NCI-H1694 treated with DMSO at 0.1 percent for 48 hours (cell line): ENCODE measurements at places on chromosomes 3 and 15.
A peak's percentile ranks its signal among the peaks of the same experiment; 100 is the strongest.

GRCh38 chr15:33007303-33007855 is 187.1 kb downstream of the FMN1 start:
- no peak for DNase-seq

GRCh38 chr3:181554233-181554765 is 157.4 kb upstream of the SOX2 start:
- DNase-seq, result no peak

DNA sequence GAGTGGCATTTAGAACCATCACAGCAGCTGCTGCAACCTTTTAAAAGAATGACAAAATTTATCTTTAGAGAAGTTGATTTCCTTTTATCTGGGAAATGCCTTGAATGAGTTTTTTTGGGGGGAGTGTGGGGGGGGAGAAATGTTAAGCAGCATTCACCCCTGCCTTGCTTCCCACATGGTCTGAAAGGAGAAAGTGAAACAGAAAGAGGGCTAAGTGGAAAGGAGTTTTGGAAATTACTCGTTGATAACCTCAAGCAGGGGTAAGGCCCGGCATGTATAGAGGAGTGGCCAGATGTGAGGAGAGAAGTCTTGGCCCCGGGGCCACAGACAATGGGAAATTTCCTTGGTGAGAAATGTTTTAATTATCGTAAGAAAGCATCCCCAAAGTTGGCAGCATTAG is 23.5 kb downstream of the B3GALNT1 start:
- no peak for DNase-seq

- DNase-seq, result no peak
Measured at GRCh38 chr3:34034840-34035239, 236.4 kb downstream of the PDCD6IP start.

- no peak for DNase-seq
Measured at GRCh38 chr15:35725353-35725752, 179.4 kb upstream of the DPH6 start.

DNA sequence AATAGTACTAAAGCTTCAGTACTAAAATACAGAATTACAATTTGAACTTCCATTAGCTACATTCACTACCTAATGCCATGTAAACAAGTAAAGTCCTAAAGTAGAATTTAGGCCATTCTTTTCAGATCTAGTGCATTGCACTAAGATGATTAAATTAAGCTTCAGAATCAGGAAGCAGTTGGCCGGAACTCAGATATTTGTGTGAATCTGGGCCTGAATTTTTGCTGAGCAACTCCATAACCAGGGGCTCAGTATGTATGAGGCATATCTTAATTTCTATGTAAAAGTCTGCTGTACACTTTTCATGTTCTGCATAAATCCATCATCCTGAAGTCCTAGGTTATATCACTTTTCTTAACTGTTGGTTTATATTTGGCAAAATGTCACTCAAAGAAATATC is 246.4 kb downstream of the RBMS3 start:
- DNase-seq, result no peak

DNA sequence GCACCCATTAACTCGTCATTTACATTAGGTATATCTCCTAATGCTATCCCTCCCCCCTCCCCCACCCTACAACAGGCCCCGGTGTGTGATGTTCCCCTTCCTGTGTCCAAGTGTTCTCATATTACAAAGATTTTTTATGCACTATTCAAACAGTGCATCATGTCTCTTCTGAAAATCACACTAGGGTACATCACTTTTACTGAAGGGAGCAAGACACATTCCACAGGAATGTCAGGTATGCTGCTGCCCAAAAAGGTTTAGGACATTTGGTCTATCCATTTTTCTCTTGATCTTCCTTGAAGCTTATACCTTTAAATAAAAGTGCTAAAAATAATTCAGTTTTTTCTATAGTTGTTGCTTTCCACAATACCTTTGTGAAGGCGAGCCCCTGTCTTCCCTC is 9.2 kb upstream of the EPHA3 start:
- no peak for DNase-seq

GRCh38 chr3:151439652-151440125 is 21.2 kb downstream of the IGSF10 start:
- DNase-seq, result peak; percentile 57

DNA sequence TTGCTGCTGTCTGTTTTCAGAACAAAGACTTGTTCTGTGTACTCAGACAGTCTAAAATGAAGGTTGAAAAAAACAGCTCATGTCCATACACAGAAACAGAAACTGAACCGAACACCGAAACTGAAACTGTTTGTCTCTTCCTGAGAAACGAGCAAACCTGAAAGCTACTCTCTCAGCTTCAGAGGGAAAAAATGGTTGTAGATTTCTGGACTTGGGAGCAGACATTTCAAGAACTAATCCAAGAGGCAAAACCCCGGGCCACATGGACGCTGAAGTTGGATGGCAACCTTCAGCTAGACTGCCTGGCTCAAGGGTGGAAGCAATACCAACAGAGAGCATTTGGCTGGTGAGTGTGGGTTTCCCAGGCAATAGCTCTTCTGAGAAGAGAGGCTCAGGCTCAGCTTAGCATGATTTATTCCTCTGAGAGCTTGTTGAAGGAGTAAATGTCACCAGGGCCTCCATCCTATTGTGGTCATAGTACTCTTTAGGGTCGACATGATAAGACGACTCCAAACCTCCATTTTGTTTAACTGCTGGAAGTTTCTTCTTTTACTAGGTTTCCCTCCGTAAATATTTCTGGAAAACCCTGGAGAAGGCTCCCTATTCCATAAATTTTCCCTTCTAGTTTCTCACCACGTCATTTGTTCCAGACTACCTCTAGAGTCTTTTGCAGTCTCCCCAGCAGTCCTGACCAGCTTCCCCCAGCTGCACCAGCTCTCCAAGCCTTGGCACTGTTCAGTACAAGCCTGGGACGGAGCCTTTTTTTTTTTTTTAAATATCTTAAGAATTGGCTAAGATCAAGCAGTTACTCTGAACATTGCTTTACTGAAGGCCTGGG is at the start of gene RTP4:
TSS of gene RTP4 (plus strand) at position 135 of the 838 bp plus-strand sequence. CDS start at position 192, 57 bp downstream.
- DNase-seq, result no peak

- no peak for DNase-seq
Measured at GRCh38 chr15:26767169-26767670, 5.6 kb downstream of the GABRB3 start.

GRCh38 chr15:67248011-67248505 is 6.4 kb downstream of the AAGAB start:
- DNase-seq, result no peak

DNA sequence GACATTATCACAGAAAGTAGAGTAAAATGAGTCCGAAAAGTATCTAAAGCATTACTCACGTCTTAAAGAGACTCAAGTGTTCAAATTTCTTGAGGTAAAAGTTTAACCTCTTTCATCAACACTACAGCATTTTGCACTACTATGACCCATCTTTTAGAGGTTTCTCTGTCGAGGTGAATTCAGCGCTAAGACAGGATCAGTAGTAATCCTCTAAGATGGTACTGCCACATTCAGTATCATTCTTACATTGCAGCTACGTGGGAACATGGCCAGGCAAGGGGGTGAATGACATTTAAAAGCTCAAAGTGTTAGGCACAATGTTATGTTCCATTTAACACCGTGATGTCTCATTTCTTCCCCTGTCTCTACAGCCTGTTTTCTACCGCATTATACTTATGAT is 210.8 kb downstream of the FMN1 start:
- DNase-seq, result no peak

DNA sequence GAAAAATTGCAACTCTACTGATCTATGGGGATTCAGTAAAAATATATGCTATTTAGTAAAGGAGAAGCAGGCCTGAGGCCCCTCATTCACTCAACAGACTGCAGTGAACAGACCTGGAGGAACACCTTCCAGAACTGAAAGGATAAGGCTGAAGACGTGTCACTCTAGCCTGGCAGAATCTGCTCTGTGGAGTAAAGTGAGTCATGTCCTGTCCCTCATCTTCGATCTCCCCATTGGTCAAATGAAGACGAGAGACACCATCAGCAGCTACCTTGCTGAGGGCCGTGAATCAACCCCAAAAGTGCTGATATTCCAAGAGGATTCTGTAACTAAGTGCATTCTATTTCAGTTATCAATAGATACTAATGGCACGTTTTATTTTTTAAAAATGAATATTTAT is 359.7 kb downstream of the FGF12 start:
- no peak for DNase-seq

DNA sequence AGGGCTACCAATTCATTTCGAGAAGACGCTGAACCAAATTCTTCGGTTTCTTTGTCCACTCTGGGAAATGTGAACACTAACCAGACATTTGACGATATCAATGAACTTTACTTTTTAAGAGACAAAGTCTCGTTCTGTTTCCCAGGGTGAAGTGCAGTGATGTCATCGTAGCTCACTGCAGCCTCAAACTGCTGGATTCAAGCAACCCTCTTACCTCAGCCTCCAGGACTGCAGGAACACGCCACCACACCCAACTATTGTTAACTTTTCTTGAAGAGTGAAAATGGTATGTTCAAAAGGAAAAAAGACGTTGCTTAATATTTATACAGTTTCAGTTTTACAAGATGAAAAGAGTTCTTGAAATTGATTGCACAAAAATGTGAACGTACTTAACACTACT is 30.6 kb downstream of the MB21D2 start:
- no peak for DNase-seq

GRCh38 chr15:44695294-44695693 is 15.8 kb downstream of the PATL2 start:
- no peak for DNase-seq

GRCh38 chr15:52113235-52113634 is 660 bp upstream of the BCL2L10 start:
- no peak for DNase-seq

GRCh38 chr3:125654526-125654925 is 59.2 kb upstream of the OSBPL11 start:
- DNase-seq, result no peak

DNA sequence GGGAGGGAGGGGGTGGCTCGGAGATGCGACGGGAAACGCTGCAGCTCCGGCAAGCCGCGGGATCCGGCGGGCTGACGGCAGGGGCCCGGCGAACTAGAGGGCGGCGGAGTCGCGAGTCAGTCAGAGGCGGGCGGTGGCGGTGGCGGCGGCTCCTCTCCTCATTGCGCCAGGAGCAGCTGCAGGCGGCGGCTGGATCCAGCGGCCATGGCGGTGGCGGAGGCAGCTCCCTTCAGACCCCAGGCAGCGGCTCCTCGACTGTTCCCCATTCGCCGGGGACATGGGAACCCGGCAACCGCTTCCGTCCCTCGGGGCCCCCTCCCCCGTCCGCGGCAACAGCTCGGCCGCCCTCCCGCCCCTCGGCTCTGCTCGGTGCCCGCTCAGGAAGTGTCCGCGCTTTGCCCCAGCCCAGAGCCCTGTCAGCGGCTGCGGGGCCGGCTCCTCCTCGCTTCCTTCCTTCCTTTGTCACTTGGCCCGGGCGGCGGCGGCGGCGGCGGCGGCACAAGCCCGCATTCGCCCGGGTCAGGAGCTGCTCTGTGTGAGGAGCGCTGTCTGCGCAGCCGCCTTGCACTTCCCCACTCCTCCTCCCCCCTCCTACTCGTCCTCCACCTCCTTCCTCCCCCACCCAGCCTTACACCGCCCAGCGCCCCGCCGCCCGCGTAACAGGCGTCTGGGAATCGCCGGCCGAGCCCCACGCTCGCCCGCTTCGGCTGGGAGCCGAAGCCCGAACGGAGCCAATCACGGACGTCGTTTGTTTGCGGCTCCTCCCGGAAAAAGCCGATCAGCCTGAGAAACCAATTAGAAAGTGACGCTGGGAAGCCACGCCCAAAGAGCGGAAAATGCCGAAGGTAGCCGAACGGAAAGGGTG is at the start of gene GSK3B:
TSS of gene GSK3B (minus strand) at position 537 of the 865 bp plus-strand sequence. CDS start 1,013 bp downstream, outside the sequence.
- peak; percentile 53 for DNase-seq

DNA sequence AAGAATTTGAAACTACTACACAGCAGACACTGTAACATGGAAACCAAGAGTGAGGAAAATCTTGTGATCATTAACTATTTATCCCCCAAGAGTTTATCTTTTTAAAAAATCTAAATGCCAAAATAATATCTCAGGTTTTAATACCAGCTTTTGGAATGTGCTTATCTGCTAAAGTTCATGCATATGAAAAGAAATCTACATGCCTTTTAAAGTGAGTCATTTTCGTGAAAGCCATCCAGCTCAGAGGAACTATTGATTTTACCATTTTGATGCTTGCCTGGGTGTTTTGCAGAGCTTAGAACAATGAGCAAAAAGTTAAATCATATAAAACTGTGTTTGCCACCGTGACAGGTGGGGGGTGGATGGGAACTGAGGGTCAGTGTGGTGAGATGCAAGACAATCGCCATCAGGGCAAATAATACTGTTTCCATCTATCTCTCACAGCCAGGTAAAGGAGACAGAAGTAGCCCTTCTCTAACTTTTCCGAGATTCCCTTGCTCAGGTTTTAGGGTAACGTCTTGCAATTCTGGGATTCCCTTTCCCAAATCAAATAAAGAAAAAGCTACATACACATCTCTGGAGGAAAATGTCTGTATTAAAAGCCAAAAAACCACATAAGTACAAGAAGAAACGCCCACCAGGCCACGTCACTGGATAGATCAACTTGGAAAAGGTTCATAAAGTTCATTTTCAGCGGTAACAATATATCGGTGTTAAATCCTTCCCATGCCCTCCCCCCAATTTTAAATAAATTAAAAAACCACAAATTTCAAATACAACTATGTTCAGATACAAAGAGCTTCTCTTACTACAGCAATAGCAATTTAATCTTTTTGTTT is 2.0 kb downstream of the TMEM158 start:
- DNase-seq, result no peak

GRCh38 chr3:187954873-187955586 is 198.9 kb upstream of the LPP start:
- no peak for DNase-seq

DNA sequence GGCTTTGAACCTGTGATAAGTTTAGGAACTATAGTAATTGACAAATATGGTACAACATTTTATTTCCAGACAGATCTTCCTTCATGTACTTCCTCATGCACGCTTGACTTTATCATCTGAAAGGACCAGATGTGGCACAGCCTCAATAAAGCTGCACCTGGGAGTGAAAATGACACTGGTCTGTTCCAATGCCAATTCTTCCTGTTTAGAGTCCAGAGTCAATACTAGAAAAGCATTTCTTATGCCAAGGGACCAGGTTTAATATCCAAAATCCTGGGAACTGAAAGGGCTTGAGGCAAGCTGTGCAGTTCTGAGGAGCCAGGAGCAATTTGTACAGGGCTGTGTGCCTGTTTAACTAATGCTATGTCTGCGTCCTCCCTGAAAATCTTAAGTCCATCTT is 15.3 kb downstream of the DPH6 start:
- DNase-seq, result no peak

DNA sequence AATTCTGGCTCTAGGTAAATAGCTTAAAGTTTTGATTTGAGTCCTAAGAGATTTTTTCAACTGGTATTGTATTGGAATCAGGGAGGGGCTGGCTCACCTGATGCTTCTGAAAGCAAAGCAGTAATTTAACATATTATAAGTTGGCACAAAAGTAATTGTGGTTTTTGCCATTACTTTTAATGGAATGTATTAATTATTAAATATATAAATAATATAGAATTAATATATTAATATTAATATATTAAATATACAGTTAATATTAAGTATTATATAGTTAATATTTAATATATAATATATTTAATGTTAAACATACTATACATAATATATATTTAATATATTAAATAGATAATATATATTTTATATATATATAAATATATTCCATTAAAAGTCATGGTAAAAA is 10.4 kb downstream of the RSRC1 start:
- no peak for DNase-seq

DNA sequence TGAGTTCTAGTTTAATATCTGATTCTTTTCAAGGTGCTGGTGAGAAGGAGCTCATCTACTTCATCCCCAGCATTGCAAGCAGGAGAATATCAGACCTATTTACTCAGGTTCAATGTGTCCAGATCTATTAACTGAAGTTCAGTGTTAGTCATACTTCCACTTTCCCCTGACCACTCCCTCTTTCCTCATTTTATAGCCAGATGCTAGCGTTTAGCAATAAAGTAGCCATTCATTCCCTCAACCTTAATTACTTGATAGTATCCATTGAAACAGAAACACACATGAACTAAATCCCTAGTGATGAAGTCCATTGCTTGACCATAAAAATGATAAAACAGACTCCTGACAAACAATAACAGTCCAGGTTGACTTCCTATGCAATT is 60.0 kb downstream of the RPL22L1 start:
- DNase-seq, result no peak
